Colonic mucosa (tissue), 4 donors: ENCODE measurements at places on chromosomes 7 and 10. TPM values are rescaled to one million over a fixed set of nuclear protein-coding genes. Genes with fewer than 3 reads are reported as not detected.
A peak's percentile ranks its signal among the peaks of the same experiment; 100 is the strongest.

ANXA8L1 gene
- total RNA-seq, result not detected

DNA sequence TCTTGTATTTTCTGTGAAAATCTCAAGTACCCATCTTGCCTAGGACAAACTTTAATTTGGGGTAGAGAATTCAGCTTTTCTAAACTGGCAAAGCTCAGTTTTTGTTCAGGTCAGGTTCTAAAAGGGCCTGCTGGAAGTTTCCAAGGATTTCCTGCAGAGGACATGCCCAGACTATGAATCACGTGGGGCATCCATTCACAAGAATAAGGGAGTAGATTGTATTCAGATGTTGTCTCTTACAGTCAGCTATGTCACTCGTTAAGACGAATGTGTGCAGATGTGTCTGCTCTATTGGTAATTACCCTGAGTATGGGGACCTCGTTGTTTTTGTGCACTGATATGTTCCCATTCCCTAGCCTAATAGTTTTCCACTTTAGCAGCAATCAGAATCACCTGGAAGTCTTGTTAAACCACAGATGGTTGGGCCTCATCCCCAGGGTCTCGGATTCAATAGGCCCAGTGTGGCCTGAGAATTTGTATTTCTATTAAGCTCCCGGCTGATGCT is 81.0 kb upstream of the ITPRID1 start:
- H3K27me3 ChIP-seq, result no peaks in the 10 kb centered on the region
- no peak overlapping the region for H3K4me3 ChIP-seq
- no peak overlapping the region for H3K27ac ChIP-seq
- DNase-seq, result no peak

NOS3 gene
- 4.0 TPM for total RNA-seq

DNA sequence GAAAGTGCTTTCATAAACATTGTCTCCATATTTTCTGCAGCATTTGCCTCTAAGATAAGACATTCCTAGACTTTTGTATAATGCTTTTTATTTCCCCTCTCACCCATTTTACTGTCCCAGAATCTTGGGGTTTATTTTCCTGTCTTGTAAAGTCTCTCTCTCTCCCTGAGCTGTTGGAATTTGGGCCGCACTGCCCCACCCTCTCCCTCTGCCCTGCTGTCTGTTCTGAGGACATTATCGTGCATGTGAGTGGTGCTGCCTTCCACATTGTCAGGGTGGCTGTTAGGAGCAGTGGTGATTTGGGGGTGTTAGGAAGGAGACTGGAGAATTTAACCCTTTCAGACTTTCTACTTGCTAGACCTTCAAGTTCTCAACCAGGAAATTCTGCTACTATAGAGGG is 16.7 kb downstream of the LRMDA start:
- no peak for DNase-seq
- H3K27me3 ChIP-seq, result no peaks in the 10 kb centered on the region
- no peak overlapping the region for H3K27ac ChIP-seq
- H3K4me3 ChIP-seq, result no peak overlapping the region

ANKRD61 gene
- total RNA-seq, result not detected

- no peak for DNase-seq
- H3K27me3 ChIP-seq, result no peaks in the 10 kb centered on the region
- H3K4me1 ChIP-seq, result no peaks in the 10 kb centered on the region
Measured at GRCh38 chr7:69844264-69844868, 246.1 kb downstream of the AUTS2 start.

DNA sequence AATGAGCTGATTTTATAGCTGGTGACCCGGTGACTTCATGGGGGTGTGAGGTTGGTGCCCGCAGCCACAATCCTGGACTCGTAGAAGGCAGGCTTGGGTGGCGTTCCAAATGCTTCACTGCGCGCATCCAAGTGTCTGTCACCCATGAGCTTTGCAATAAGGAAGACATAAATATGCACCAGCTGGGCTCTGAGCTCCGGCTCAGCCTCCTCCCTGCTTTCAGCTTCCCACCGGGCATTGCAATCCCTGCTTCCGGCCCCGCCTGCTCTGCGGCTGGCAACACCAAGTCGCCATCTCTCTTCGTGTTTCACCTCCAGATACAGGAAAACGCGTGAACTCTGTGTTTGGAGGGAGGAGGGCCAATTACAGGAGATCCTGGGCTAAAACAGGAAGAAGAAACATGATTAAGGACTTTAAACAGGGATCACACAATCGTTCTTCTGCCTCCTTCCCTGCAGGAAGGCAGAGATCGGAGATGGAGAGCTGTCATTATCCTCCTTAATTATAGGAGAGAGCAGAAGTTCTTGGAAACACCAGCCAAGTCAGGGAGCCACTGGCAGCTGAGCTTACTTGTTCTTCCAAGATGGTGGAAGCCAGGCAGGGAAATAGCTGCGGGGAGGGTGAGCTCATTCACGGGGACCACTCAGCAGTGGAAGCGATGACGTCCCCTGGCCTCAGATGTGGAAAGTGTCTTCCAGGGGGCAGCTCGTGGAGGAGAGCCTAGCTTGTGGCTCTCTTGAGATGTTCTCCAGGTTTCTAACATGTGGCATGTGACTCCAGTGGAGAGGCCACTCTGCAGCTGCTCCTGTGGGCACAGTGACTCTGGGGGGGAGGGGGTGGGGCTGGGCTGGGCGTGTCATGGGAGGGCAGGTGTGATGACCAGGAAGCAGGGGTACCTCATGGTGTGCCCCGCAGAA is 134.9 kb downstream of the CAMK1D start:
- peak overlapping the region; percentile 60 for H3K27ac ChIP-seq
- peak; percentile 78 for DNase-seq
- H3K4me1 ChIP-seq, result peaks cover 8% of the 10 kb centered on the region
- H3K4me3 ChIP-seq, result no peak overlapping the region

CH25H gene
- 0.40 TPM for total RNA-seq

DNA sequence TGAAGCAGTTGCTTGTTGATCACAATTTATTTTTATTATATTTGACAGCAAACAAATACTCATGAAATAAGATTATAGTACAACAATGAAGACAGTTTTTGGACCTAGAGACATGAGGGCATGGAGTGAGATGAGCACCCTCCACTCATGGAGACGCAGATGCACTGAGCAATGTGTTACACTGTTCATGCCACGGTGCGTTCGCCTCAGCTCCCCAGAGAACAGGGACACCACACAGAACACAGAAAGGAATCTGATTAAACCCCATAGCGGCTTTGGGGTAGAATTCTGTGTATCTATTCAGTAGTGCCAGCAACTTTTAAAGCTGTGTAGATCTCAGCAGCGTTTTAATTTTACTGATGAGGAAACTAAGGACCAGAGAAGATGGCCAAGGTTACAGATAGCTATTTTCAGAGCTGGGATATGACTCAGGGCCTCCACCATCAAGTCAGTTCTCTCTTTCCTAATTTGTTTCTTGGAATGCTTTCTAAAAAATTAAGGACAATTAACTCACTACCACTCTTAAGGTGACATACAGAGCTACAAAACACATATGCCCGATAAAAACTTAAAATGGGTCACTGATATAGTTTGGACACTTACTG is 33.6 kb downstream of the FAM25A start:
- no peak overlapping the region for H3K27ac ChIP-seq
- no peak for DNase-seq
- H3K4me3 ChIP-seq, result no peak overlapping the region

DNA sequence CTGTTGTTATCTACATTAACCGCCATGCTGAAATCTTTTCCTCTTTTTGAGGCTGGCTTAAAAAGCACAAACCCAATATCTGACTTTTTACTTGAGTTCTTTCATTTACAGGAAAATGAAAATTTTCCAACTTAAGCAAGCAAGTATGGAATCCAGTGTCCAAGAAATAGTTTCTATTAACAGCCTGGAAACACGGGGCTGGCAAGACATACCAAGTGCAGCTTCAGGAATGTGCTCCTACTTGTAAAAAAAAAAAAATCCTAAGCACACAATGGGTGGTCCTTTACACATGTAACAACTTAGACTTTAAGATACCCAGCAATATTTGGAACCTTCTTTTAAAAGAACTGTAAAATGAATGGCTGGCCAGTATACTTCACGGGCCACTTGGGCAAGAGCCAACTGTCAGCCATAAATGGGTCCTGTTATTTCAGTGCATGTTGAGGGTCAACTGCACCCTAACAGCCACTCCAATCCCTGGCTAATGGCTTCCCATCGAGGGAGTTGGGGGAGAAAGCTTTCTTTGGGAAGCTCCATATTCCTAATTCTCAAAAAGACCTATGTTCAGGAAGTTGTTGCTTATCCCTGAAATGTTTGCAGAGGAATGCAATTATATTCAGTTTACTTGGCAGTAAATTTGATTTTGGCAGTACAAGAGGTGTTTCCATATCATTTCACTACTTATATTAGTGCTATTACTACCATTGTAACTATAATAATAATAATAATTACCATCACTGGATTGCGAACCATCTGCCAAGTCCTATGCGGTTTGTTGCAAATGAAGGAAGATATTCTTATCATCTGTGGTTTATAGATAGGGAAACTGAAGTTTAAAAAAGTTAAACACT is 236.4 kb upstream of the TMEM72 start:
- H3K4me1 ChIP-seq, result no peaks in the 10 kb centered on the region
- no peak overlapping the region for H3K4me3 ChIP-seq
- DNase-seq, result no peak
- H3K27me3 ChIP-seq, result no peaks in the 10 kb centered on the region
- no peaks in the 10 kb centered on the region for H3K36me3 ChIP-seq

MRLN gene
- not detected for total RNA-seq

SFRP5 gene
- 1.2 TPM for total RNA-seq
